ENCODE measurements at places on chromosomes 6 and 20. TPM values are rescaled to one million over a fixed set of nuclear protein-coding genes. Genes with fewer than 3 reads are reported as not detected.

Gene SNAP91
- not detected for total RNA-seq

Gene GMDS
- 12.8 TPM for total RNA-seq

Gene NAPB
- 15.9 TPM for total RNA-seq

Gene SDC4
- total RNA-seq = 0.31 TPM
